Epithelial cell of esophagus (primary cell): ENCODE measurements at places on chromosomes 16 and 17.

DNA sequence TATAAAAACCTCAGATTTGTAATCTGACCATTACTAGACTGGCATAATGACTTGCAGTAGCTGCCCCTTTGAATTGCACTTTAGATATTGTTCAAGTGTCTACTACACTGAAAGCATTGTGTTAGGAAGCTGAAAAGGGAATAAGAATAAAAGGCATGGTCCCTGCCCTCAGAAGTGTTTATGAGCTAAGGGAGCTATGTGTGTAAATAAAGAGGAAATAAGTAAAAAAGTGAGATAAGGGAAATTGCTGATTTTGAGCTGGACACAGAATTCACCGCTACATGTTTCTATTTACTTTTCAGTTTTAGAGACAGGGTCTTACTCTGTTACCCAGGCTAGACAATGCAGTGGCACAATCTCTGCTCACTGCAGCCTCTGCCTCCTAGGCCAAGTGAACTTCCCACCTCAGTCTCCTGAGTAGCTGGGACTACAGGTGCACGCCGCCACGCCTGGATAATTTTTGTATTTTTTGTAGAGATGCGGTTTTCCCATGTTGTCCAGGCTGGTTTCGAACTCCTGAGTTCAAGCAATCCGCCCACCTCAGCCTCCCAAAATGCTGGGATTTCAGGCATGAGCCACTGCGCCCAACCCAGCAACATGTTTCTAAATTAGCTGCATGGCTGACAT lies 57.0 kb downstream of the GRB2 start:
- DNase-seq, result no peak

DNA sequence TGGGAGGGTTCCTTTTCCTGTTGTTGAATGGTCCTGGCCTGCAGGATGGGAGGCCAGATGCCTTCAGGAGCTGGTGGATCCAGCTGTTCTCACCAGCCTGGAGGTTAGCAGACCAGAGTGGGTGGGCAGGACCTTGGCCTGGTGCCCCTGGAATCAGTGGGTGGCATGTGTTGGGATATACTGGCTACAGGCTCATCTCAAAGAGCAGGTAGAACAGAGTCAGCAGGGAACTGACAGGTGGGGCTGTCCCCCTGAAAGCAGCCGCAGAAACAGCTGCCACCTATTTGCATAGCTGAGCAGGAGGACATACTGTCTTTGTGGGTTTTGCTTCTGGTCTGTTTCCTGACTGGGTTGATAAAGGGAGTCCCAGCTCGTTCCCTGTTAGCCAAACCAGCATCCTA lies 144.1 kb downstream of the RAB11FIP4 start:
- DNase-seq, result no peak

- DNase-seq, result no peak
These were observed 103.9 kb downstream of the SOCS1 start for GRCh38 chr16:11151885-11152629.

DNA sequence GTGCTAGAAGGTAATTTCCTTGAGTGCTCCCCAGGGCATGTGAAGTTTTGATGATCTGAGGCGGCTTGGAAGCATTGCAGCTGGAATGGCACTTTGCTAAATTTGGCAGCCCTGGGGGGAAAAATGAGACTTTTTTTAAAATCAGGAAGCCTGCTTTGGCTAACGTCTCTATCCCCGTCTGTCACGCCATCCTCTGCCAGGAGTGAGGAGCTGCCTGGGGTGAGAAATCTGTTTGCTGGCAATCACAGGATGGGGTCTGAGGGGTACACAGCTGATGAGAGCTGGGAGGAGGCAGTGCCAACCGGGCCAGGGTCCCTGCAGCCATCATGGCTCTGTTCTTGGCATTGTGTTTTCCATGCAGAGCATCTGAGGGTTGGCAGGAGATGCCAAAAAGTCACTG lies 2.0 kb downstream of the ABCC12 start:
- DNase-seq, result no peak

GRCh38 chr17:80386341-80386740 lies 28.6 kb upstream of the ENDOV start:
- no peak for DNase-seq

DNA sequence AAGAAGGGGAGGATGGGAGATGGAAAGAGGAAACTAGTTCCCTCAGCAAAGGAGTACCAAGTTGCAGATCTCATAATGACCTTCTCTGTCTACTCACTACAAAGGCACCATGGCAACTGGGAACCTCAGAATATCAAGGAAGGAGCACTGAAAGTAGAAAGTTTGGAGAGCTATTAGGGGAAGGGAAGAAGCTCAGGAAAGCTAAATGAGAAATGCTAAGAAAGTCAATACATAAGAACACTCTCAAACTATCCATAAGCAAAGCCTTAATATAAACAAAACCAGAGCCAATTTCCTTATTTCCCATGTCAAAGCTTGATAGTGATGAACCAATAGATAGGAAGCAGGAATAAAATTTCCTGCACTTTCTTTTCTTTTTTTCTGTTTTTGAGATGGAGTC lies 57.9 kb upstream of the C17orf78 start:
- no peak for DNase-seq

GRCh38 chr17:46841561-46842379 lies 9.6 kb upstream of the WNT9B start:
- DNase-seq, result no peak
